Endothelial cell (in vitro differentiated cells): ENCODE measurements at places on chromosomes 3 and 15. TPM values are rescaled to one million over a fixed set of nuclear protein-coding genes. Genes with fewer than 3 reads are reported as not detected.

DNA sequence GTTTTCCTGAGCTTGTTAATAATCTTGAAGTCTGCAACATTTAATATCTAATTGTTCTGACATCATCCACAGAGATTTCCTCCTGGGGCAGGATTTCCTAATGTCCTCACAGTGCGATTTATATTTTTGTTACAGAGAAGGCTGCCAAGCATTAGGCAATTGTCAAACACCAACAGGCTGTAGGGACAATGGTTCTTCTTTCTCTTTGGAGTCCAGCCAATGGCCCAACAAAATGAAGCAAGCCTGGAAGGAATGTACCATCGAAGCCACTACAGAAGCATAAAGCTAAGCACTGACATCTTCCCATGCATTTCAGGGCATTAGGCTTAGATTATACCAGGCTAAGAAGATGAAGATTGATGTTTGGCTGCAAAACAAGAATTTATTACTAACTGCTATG is 173.0 kb upstream of the FRMD4B start:
- no peak for DNase-seq

GRCh38 chr15:61084944-61085367 is 144.1 kb downstream of the RORA start:
- DNase-seq: no peak

- DNase-seq: no peak
These were observed 8.9 kb upstream of the PXK start for GRCh38 chr3:58323529-58324390.

DNA sequence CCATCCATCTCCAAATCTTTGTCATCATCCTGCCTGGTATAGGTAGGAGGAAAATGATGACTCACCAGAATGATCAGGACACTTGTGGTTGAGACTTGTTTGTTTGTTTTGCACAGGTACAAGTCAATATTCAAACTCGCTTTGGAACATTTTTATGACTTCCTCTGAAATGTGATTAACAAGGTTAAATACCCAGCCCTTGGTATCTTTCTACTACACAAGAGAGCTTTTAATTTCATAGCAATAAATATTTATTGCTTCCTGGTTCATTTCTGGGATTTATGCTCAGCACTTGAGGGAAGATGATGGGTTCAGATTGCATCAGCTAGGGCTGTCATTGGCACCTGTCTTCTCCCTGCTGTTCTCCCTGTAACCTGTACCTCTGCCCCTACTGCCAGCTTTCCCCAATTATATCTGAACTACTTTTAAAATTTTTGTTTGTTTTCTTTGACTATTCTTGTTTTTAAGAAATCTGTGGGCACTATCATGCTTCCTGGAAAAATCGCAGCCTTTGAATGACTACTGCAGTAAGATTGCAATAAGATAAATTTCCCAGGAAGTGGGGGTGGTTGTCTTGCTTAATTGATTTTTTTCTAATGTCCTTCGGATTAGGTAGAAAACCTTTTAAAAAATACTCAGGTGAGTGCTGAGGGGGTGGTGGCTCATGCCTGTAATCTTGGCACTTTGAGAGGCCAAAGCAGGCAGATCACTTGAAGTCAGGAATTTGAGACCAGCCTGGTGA is 24.3 kb upstream of the GCNT3 start:
- DNase-seq: no peak

- no peak for DNase-seq
These were observed 853.7 kb downstream of the MCTP2 start for GRCh38 chr15:95085056-95085455.

DNA sequence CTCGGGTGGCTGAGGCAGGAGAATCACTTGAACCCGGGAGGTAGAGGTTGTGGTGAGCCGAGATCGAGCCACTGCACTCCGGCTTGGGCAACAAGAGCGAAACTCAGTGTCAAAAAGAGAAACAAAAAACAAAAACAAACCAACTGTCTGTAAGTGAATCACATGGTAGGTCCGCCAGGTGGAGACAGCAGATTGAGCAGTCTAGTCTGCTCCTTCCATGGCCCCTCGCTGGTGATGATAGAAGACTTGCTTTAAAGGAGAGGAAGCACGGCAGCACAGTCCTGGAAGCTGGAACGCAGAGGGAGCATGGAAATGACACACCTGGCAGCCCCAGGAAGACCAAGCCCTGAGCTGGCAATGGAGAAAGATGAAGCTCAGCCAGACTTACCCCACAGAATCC is 31.4 kb upstream of the MGLL start:
- DNase-seq: no peak

DNA sequence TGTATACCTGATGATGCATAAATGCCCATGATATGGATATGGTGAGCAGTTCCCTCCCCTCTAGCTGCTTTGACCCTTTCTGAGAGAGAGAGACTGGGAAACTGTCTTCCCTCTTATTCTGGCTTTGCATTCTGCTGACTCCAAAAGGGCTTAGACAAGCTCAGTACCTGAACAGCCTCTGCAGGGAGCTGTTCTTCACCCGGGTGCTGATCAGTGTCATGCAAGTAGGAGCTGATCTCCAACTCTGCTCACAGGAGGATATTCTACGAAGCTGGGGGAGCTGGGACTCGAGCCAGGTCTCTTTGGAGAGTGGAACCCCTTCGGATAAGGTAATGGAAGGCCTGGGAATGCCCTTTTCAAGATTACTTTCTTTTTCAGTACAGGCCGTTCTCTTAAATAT is 237.1 kb downstream of the RYR3 start:
- DNase-seq: peak; percentile 82

- no peak for DNase-seq
These were observed 156.2 kb downstream of the PLCL2 start for GRCh38 chr3:17040990-17041377.

DNA sequence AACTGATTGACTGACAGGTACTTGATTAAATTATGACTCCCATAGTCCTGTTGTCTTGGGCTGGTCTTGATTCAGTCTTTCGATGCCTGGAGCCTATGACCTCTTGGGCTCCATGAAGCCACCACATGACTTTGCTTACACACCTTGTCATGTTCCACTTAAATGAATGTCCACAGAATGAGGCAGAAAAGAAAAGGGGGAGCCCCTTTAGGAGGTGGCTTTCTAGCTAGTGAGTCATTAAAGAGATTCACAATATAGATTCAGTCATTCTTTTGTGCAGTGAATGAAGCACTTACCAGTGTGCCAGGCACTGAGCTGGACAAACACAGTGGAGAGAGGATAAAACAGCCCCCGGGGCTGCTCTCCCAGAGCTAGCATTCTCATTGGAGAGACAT is 17.1 kb downstream of the VIPR1 start:
- DNase-seq: no peak

DNA sequence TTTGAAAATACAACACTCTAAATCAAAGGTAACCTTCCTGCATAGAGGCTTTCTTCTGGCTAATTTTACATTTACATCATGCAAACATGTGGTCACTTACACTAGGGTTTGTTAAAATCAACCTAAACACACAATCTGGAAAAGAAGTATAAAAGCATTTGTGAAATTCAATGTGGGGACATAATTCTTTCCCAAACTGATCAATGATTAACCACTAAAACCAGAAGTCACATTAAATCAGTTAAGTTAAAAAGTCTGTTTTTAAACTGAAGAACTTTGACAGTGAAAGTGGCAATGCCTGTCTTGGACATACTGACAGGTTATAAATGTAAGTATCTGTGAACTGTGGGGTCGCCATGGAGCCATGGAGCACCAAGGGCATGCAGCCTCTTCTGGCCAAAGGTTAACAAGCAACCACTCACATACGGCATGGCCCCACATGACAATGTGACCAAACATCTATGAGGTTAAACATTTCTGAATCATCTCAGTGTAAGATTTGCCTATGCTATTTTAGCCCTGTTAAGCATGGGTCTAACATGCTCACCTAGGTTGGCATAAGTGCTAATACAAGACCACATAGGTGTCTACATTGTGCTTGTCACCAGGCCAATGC is 278.2 kb downstream of the CTNNB1 start:
- DNase-seq: no peak

GRCh38 chr3:39780352-39780751 is 29.1 kb upstream of the MYRIP start:
- DNase-seq: no peak

DNA sequence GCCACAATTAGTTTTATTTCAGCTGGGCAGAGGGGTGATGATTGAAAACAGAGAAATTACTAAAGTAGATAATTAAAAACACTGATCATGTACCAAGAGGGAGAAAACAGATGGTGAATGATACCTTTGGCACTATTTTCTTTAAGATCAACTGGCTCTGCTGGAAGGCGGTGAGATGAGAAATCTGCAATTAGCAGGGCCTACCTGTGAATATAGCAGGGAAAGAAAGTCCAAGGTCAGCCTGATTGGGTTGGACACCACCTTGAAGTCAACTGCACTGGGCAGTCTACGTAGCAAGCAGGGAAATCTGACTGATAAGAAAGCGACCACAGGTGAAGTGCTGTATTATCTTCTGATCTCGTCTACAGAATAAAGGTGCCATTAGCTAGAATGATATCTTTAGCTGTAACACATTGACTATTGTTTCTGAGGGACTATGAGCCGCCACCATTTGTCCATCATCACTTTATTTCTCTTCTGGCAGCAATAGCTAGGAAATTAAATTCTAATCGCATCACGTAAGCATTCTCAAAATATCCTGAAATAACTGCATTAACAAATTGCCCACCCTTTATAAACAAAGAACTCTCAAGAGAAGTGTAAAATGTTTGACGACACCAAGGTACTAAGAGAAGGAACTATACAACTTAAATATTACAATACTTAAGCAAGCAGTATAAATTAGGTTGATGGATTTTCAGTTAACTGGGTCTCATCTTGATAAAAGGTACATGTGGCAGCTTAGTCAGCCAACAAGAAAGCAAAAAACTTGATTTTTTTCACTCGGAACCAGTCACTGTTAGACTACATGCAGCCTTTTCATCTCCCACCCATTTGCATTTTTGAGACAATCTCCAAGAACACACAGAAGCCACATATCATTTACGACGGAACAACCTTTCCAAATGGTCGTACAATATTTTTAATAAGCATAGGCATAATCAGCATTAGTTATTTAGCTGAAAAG is 1.3 kb downstream of the NEDD4 start:
- DNase-seq: no peak

- DNase-seq: no peak
These were observed 14.5 kb downstream of the CORO2B start for GRCh38 chr15:68593341-68593740.

- DNase-seq: no peak
These were observed 229.5 kb downstream of the NR1D2 start for GRCh38 chr3:24174614-24175013.

DNA sequence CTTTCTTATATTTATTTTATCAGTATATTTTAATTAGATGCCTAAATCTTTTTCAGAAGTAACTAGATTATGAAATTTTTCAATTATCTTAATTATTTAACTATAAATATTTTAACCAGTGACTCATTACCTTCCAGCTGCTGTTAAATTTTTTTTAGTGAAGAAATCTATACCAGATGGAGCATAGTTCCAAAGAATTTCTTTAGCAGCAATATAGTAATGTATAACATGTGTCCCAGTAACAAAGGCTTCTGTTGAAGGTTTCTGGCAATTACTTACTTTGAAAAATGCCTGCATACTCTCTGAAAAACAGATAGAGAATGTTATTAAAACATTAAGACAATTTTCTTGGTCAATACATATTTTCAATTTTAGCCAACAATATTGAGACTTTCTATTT is 45.1 kb upstream of the CP start:
- DNase-seq: no peak

DNA sequence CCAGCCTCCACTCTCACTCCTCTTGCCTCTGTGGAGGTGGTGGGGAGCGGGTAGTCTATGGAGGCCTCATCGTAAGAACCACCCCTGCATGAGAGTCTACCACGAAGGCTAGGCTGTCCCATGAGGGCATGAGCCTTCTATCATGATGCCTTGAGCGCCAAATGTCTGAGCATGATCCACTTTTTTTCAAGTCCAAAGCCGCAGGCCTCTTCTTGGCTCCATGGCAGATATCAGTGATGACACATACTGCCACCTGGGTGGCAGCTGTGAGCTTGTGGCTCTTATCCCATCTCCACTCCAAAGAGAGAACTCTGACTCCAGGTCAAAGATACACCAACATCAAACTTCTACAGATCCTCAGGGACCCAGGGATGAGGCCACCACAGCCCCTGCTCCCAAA is 13.5 kb downstream of the POC1A start:
- no peak for DNase-seq

DNA sequence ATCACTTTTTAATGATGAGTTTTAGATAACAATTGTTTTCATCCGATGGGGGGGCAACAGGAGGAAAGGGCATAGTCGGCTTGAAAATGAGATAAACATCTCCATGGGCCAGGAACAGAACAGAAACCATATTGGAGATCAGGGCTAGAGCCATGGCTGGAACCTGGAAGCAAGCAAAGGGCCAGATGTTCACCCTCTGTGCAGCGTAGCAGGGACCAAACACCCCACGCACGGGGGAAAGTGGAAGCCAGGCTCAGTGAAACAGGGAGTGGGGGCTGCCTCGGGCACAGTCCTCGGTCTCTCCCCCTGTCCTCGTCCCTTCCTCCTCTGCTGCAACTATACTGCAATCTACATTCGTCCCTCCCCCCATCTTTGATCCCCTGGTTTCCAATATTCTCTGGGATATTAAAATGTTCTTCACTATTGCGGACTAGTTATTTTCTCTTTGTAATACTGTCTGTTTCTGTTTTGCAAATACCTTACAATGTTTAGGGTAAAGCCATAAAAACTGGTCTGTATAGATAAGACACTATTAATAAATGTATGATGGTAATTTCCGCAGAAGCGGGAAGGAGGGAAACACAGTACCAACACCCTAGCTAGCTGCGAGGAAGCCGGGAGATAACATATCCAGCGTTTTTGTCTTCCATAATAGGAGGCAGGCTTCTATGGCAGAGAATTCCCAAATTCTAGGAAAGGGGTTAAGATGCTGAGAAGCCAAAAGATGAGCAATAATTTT is 121.5 kb downstream of the XXYLT1 start:
- DNase-seq: no peak

DNA sequence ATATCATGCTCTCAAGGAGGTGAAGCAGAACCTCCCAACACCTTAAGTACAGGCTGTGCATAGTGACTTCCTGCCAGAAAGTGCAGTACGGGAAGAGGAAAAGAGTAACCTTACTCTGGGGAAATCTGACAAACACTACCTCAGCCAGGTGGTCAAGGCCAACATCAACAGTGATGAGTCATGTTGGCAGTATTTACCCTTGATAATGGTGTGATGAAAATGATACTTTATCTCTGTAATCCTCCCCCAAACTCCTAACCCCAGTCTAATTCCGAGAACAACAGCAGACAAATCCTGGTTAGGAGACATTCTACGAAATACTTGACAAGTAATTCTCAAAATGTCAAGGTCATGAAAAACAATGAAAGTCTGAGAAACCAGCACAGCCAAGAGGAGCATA is 26.5 kb downstream of the ANKDD1A start:
- DNase-seq: no peak

- DNase-seq: no peak
These were observed 127.5 kb upstream of the THRB start for GRCh38 chr3:24622138-24622537.

INTS14 gene
- total RNA-seq: 42.2 TPM

ASB14 gene
- total RNA-seq: not detected

IP6K1 gene
- total RNA-seq: 56.4 TPM

CD47 gene
- total RNA-seq: 89.6 TPM

LYZL4 gene
- not detected for total RNA-seq

LRRC34 gene
- 5.6 TPM for total RNA-seq

TEX55 gene
- not detected for total RNA-seq

BNC1 gene
- 14.4 TPM for total RNA-seq

ZBTB47 gene
- 20.5 TPM for total RNA-seq

CD200 gene
- 30.9 TPM for total RNA-seq
